ENCODE measurements at places on chromosomes 2 and 18. TPM values are rescaled to one million over a fixed set of nuclear protein-coding genes. Genes with fewer than 3 reads are reported as not detected.

DNA sequence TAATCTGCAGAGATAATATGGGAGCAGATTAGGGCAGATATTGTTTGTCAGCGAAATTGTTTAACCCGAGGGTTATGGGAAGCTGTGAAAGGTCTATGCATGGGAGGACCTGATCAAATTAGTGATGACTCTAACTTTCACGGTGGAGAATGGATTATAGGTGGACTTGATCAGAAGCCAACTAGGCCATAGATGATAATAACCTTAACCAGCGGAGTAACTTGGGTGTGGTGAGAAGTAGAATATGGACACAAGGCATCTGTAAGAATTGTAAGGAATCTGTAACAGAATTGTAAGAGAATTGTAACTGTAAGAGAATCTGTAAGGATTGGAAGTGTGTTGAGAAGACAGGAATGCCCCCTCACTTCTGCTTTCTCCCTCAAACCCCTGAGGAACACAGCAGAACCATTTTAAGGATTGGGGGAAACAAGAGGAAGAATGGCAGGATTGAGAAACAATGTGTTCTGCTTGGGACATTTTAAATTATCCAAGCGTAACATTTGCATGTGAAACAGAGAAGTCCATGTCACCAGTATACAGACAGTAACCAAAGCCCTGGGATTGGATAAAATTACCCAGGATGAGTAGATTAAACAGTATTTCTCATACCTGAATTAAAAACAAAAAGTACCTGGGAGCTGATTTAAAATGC, 14.9 kb upstream of the SLC39A10 start:
- H3K36me3 ChIP-seq = no peaks in the 10 kb centered on the region
- no peak overlapping the region for H3K4me3 ChIP-seq
- no peak for DNase-seq
- H3K4me1 ChIP-seq = no peaks in the 10 kb centered on the region

The ACMSD gene
- total RNA-seq = not detected

GRCh38 chr2:46495231-46496030, 16.1 kb downstream of the TMEM247 start:
- peaks cover 2% of the 10 kb centered on the region for H3K4me1 ChIP-seq
- H3K27me3 ChIP-seq = no peaks in the 10 kb centered on the region
- DNase-seq = no peak
- no peak overlapping the region for H3K4me3 ChIP-seq
- H3K27ac ChIP-seq = no peak overlapping the region

DNA sequence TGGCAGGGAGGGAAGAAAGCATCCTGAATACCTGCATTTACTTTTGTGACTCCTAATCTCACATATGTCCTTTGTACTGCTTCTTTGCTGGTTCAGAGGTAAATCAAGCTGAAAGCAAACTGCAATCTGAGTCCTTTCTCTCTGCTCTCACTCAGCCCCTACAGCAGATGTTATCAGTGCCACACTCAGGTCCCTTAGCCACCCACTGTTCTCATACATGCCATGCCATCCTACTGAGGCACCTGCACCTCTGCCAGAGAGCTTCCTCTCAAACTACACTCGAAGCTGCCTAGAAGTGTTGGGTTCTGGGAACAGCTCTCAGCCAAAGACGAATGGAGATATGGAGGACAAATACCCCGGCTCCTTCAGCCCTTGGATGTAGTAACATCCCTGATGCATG, 244.5 kb downstream of the TXNL1 start:
- no peaks in the 10 kb centered on the region for H3K36me3 ChIP-seq
- no peak for DNase-seq
- no peak overlapping the region for H3K27ac ChIP-seq
- H3K27me3 ChIP-seq = no peaks in the 10 kb centered on the region
- H3K4me3 ChIP-seq = no peak overlapping the region

The CEBPZ gene
- total RNA-seq = 56.5 TPM

DNA sequence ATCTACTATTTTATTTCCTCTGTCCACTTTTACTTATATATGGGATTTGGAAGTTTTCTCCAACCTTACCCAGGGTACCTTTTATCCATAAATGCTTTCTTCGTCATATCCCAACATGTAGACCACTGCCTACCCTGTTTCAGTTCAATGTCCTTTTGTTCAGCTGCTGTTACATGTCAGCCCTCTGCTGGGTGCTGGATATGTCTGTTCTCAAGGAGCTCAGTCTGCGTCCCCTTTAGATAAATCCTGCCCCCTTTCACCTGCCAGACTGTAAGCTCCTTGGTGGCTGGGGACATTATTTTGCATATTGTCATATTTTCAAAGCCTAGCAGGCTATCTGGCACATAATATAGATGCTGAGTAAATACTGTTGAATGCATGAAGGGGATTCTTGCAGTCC, 53.2 kb downstream of the NEMP2 start:
- H3K4me3 ChIP-seq = no peak overlapping the region
- DNase-seq = no peak
- H3K4me1 ChIP-seq = peaks cover 6% of the 10 kb centered on the region

DNA sequence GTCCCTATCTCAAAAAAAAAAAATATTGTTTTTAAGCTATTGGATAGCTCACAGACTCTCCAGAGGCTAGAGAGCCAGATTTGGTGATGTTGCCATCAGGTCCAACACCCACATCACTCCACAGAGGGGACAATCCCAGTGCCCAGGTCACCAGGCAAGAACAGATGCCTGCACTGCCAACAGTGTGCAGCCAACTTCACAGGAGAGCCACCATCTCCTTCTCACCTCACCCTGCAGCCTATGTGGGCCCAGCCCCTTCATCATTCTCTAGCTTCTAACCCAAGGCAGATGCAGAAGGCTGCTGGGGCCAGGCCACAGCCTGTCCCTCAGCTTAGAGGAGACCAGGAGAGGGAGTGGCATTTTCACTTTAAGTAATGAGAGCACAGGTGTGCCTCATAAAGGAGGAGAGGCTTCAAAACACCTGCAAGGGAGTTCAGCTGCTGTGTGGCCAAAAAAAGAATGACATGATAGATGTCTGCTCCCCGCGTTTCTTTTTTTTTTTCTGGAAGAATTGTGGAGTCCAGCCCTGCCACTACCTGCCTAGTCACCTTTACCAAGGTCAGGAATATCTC, 98.0 kb upstream of the ZSWIM2 start:
- H3K36me3 ChIP-seq = no peaks in the 10 kb centered on the region
- no peaks in the 10 kb centered on the region for H3K4me1 ChIP-seq
- DNase-seq = no peak
- no peaks in the 10 kb centered on the region for H3K27me3 ChIP-seq
